Activated CD8-positive, alpha-beta memory T cell treated with anti-CD3 and anti-CD28 coated beads for 4 hours (primary cell): ENCODE measurements at places on chromosomes 5 and 9.

DNA sequence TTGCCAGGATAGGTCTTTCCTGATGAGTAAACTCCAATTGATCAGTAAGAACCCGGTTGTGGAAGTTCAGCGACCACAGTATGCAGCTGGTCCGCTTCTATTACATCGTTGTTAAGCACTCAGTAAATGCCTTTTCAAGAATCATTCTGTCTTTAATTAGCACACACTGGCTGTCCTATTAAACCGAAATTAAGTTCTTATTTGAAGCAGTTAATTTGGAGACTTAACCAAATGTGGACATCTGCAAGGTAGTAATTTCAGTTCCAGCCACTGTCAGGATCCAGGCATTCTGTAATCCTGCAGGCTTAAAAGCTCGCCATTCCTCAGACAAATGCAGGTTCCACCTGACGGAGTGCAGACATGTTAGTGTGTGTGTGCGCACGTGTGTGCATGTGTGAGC is 254.6 kb downstream of the IRX2 start:
- no peak for DNase-seq

- no peak for DNase-seq
These were observed 192.4 kb downstream of the DOCK8 start for GRCh38 chr9:406886-407654.

DNA sequence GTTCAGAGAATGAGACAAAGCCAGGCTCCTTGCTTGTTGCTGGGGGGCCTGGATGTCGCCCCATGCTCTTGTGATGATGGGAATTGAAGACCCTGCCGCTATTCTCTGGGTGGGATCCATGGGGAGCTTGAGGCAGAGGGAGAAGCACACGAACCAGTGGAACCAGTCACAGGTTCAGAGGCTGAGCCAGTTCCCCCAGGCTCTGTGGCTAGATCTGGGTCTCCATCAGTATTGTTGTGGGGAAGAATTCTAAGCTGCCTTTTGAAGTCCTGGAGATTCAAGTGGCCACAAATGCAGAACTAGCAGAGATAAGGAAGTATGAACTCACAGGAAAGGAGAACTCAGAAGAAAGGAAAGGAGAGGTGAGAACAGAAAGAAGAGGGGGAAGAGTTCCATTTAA is 219.4 kb downstream of the MSX2 start:
- no peak for DNase-seq

GRCh38 chr5:44862808-44863207 is 54.1 kb downstream of the MRPS30 start:
- no peak for DNase-seq

DNA sequence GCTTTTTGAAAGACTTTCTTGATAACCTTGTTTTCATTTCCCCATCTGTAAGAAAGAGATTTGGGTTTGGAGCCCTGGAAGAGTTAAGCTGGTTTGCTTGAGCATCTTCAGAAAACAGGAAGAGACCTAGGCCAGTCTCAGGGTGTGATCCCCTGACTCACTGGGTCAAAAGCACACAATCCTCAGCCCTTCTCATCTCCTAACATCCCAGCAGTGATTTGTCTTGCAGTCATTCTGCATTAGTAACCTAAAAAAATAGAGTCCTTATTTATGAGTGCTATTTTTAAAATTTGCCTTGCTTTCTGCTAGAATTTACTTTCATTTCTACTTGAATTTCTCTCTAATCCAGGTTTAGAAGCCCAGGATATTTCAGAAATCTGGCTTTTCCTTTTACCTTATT is 16.4 kb upstream of the ARSB start:
- no peak for DNase-seq

GRCh38 chr9:94175669-94176068 is 83.4 kb upstream of the ZNF169 start:
- DNase-seq = no peak

DNA sequence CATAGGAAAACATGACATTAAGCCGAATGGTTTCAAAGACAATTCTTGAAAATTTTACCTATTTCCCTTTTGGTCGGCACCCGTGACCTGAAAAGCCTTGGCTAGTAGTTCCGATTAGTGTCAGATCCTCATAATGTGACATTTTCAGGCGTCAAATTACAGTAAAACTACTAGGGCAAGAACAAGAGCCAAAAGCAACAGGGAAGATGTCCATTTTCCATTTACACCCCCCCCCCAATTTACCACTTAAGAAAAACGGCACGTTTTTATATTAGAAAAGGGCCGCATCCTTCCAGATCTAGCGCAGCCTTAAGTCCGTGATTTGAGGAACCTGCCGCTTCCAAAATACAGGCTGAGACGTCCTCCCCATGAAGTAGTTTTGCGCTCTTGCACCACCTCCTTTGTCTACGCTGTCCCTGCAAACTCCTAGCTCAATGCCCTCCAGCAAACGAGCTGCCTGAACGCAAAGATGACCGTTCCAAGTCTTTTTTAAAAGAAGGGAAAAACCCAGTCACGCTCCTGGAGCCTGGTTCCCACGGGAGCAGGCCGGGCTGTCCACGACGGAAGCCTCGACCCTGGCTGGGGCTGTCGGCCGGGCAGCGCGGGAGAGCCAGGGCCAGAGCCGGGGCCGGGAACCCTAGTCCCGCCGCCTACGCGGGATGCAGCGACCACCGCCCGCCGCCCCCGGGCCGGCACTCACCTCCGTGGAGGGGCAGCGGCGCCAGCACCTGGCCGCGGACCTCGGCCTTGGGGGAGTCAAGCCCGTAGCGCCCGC is 616 bp downstream of the RNF130 start:
- DNase-seq = no peak

GRCh38 chr5:128796506-128796905 is 168.8 kb upstream of the SLC27A6 start:
- DNase-seq = no peak

GRCh38 chr5:158640593-158640980 is 459.1 kb downstream of the EBF1 start:
- DNase-seq = no peak

DNA sequence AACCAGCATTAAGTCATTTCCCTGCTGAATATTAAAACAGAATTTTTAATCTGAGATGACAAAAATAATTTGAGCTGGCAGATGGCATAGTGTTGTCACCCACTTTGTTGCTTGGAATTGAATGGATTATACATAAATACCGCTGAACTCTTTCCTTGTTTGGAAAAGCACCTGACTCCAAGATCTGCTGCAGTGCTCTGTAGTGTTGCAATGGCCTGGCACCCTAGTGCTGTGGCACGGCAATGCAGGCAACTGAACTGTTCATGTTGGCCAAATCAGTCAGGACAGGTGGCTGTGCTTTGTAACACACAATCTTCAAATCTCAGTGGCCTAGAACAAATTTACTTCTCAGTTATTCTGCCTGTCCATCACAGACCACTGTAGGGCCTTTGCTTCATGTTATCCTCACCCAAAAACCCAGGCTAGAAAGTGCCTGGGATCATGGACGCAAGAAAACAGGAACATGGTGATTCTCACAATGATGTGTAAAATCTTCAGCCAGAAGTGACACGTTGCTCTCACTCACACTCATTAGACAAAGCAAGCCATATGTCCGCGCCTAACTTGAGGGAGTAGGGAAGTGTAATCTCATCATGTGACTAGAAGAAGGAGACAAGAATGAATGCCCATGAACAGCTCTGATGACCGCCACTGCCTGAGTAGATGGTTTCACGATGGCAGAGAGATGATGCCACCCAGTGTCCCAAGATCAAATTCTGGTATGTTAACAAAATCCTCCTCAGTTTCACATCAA is 191.9 kb upstream of the PUM3 start:
- DNase-seq = no peak

- no peak for DNase-seq
These were observed 20.5 kb upstream of the FGFR4 start for GRCh38 chr5:177066224-177066623.

- DNase-seq = no peak
These were observed 234.8 kb upstream of the ELL2 start for GRCh38 chr5:96196407-96196806.
